Activated naive CD4-positive, alpha-beta T cell treated with Interleukin-2 at 50 U/mL for 16 hours (primary cell): ENCODE measurements at places on chromosomes 13 and 19.

DNA sequence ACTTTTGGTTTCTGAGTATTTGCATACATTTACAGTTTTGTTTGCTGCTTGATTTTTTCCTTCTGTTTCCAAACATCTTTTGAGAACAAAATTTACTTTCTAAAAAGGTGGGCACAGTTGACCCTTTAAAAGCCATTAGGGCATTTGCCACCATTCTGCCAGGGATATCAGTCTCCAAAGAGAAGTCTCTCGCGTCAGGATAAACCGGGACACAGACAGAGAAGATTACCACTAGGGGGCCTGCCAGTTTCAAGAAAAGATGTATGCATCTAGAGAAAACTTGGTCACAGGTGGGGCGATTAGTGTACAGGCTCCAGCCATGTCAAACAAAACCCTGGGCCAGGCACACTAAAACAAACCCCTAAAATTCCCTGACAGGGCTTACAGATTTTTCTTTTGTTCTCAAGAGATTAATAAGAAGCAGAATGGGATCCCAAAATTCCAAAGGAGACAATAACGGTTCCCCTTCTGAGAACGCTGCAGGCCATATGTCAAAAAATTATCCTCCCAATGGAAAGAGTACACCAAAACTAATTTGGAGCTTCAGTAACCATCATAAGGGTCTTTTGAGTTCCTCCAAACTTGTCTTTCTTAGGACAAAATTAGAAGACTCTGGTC is 10.7 kb upstream of the PABPC3 start:
- no peak for DNase-seq

DNA sequence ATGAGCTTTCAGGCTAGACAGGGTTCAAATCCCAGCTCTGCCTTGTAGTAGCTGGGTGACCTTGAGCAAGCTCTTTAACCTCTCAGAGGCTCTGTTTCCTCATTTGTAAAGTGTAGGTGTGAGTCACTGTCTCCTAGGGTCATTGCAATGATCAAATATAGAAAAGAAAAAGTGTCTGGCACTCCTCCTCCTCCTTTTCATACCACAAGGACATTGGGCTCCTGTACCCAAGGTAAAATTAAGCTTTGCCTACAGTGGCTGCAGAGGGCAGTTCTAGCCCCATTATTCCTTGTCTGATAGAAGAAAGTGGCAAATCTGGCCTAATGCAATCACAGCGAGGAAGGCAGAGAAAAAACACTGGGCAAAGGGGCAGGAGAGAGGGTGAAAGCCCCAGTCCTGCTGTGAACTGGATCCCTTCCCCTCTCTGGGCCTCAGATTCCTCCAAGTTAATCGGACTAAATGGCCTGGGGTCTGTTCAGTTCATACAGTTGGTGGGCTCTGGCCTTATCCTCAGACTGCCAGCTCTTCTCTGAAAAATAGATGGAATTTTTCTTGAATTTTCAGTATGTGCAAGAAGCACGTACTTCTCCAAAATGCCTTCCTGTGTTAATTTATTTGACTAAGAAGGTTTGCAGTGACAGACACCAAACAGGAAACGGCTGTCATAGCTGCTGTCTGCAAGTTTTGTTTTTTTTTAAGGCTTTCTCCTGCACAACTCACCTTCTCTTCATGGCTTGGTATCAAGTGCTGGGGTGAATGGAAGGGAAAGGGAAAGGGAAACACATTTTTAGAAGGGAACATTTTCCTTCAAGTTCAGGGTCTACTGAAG is 35.3 kb downstream of the RGCC start:
- no peak for DNase-seq

GRCh38 chr13:51844862-51845573 is at the start of gene TMEM272:
Gene TMEM272 (minus strand): TSS chr13:51845177. CDS start chr13:51838530, 6,647 bp downstream.
- peak; percentile 59 for DNase-seq

DNA sequence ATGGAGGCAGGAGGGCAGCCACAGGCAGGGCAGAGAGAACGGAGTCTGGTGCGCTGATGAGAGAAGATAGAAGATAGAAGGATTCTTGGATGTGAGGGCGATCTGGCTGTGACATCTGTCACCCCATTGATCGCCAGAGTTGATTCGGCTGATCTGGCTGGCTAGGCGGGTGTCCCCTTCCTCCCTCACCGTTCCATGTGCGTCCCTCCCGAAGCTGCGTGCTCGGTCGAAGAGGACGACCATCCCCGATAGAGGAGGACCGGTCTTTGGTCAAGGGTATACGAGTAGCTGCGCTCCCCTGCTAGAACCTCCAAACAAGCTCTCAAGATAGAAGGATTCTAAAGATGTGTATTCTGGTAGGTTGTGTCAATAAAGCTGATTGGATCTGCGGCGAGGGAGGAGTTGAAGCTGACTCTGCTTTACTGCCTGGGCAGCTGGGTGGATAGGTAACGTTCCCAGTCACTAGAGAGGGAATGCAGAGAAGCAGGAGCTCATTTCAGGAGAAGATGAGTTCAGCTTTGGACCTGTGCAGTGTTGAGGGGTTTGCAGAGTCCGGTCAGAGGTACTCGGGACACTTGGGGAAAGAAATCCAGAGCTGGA is 5.1 kb downstream of the UBAC2 start:
- DNase-seq: no peak

DNA sequence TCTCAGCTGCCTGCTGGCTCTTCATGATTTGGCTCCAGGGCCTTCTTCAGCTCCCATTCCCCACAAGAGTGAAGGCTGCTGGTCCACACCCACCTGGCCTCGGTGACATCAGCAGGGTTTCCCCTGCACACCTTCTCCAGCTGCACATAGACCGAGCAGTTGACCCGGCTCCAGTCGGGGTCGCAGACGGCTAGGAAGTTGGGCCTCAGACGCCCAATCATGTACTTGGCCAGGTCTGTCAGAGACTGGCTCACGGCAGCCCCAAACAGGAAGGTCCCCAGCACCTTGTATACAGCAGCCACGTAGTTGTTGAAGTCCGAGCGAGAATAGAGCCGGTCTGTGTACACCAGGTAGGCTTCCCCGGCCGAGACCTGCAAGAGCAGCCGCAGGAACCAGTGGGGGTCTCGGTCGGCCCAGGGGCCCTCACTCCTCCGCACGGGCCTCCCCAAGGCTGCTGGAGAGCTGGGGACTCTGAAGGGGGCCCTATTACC is 3.8 kb downstream of the PLPP2 start:
- no peak for DNase-seq

DNA sequence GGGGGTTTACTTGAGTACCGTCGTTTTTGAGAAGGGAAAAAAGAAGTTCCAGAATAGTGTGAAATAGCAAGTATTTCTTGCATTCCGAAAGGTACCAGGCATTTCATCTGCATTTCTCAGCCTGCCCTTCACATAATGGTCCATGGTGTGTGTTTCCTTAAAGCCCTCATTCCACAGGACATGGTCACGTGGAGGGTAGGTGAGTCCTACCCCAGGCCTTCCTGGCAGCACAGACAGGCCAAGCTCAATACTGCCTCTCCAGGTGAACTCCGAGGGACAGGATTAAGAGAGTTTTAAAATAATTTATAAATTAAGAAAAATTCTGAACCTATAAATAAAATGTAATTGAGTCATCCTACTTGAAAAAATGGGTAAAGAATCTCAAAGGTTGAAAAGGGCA is 64.7 kb downstream of the TNFRSF19 start:
- DNase-seq: no peak

DNA sequence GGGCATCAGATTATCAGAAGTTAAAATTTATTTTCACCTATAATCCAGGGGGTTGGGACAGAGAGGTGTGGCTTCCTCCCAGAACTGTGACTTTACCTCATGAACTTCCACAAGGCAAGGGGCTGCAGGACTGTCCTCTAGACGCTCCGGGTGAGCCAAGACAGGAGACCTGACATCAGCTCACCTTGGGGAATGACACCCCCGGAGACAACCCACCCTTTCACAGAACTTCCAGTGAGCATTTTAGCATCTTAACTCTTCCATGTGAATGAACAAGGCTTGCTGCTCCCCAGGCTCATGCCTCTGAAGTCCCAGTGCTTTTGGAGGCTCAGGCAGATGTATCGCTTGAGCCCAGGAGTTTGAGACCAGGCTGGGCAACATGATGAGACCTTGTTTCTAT is 29.4 kb upstream of the TFDP1 start:
- DNase-seq: no peak

- DNase-seq: peak; percentile 67
These were observed 1.5 kb upstream of the RAB3A start for GRCh38 chr19:18205200-18205892.

GRCh38 chr19:43362745-43363144 is 9.3 kb downstream of the CD177 start:
- DNase-seq: no peak

DNA sequence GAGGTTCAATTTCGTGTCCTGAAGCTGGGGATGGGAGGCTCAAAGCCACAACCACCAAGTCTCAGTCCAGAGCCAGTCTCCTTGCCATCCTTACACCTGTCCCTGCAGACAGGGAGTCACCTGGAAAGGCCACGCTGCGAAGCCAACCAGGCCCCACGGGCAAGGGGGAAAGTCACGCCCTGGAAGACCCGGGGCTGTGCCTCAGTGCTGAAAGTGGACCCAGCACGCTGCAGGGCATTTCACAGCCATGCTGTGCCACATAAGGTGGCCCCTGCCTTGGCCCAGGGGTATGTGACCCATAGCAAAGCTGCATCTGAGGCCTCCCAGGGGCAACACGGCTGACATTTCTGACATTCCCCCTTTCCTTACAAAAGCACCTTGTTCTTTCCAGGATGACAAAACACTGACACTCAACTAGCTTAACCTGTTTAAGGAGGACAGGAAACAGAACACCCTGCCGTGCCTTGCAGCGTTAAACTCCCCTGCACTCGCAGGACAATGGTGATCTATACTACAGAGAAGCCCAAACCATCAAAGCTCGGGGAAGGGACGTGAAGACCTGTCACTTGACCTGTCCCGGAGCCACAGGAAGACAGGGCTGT is 14.8 kb downstream of the CHERP start:
- no peak for DNase-seq

DNA sequence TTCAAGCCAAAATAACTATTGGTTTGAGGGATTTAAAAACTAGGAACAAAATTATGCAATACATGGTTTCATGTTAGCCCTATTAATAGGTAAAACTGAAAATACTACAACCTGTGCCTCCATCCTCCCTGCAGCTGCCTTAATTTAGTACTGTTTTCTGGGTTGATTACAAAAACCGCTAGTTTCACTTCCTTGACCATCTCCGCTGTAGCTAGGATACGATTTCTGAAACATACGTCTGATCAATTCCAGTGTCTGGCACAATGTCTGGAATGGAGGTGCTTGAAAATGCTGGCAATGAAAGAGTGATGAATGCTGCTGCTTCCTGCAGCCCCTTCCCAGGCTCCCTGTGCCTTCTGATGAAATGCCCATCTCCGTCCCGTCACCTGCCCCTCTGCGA is 273.5 kb downstream of the SHISA2 start:
- DNase-seq: no peak

DNA sequence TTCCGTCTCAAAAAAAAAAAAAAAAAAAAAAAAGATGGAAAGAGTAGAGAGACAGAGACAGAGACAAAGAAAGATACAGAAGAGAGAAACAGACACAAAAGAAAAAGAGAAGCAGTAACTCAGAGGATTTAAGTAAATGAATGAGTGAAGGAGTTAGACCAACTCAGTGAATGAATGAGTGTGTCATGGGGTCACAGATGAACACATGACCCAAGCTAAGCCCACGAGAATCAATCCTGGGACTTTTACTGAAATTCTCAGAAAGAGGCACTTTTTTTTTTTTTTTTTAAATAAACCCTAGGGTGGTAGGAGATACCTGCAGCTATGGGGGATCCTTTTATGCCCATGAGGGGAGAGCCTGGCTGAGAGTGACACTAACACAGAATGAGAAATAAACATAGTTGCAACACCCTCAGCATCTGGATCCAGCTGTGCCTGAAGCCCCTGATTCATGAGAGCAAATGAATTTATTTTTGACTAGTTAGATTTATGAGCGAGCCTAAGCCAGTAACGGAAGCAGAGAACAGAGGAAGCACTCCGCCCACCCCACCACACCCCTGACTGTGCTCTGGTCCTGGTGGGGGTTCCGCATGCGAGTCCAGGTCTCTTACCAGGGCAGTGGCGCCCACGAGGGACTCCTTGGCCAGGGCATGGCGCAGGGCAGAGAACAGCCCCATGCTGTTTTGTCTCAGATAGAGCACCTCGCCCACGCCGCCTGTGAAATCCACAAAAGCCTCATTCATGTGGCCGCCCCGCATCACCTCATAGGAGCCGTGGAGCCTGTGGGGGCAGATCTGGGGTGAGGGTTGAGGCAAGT is 4.6 kb downstream of the CAPN12 start:
- DNase-seq: peak; percentile 50

- DNase-seq: no peak
These were observed 45.6 kb upstream of the RAP2A start for GRCh38 chr13:97388373-97388772.

DNA sequence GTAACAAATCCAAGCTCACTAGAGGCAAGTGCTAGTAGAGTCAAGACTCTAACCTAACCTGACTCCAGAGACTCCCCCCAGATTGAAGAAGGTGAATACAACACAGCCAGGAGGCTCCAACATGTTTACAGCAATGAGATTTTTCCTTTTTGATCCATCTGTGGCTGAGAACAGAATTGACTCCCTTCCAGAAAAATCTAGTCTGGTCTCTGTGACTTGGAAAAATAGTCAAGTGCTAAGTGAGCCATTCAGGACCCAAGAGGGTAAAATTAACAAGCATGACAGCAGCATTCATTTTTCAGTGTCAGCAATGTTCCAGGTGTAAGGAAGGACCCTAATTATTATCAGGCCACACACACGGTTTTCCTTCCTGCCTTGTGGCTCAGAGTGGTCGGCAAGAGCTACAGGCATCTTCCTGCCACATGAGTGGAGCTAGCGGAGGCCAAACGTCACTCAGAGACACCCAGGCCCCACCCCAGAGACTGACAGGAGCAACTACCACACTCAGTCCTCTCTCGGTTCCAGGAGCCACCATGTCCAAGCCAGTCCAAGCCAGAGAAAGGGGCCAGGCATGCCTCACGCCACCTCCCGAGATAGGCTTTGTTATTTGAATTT is 395.1 kb downstream of the FOXO1 start:
- no peak for DNase-seq

DNA sequence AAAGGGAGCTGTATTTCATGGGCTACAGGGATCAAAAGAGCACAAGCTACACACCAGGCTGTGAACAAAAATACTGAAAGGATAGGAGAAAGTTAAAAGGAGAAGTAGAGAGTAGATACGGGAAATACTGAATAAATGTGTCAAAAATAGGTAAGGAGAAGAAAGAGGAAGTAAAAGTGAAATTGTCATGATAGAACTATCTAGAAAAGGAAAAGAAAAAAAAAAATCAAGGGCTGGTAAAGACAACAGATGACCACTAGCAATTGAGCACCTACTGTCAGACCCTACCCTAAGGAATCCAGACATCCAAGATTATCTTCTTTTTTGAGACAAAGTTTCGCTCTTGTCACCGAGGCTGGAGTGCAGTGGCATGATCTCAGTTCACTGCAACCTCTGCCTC is 4.8 kb downstream of the RUBCNL start:
- no peak for DNase-seq

GRCh38 chr19:47296036-47296435 is 13.6 kb upstream of the C5AR1 start:
- DNase-seq: peak; percentile 71
